Esophagus squamous epithelium (tissue), 5 donors: ENCODE measurements at places on chromosomes 6 and 20.
A peak's percentile ranks its signal among the peaks of the same experiment; 100 is the strongest.

DNA sequence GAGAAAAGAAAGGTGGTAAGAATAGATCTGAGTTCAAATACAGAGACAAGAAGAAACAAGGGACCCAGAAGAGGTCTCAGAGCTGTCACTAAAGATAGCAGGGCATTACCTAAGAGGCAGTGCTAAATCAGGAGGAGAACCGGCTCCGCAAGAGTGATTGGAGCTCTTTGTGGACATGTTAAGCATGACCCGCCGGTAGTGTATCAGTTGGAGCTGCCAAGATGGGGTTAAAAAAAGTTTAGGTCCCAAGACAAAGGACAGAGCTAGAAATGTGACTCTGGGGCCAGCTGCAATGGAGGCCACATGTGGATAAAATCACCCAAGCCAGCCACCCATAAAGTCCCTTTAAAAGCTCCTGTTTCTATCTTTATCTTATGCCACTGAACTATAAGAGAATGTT lies 93.4 kb downstream of the MBOAT1 start:
- H3K4me1 ChIP-seq = no peaks in the 10 kb centered on the region
- DNase-seq = no peak
- H3K36me3 ChIP-seq = no peaks in the 10 kb centered on the region

DNA sequence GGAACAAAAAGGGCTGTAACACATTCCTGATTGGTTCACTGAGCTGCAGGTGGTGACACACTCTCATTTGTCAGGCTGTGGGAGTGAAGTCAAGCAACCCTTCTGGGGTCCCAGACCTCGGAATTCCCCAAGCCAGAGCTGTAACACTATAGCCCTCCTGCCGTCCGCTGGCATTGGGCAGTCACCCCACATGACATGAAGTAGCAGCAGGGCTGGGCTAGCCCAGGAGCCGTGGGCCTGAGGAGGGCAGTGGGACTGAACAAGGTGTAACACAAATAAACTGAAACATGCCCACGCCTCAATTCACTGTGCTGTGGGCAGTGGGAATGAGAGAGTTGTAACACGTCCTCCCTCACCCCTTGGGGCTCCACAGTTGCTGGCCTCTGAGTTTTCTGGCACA lies 689.1 kb upstream of the EYS start:
- H3K4me1 ChIP-seq = no peaks in the 10 kb centered on the region
- no peaks in the 10 kb centered on the region for H3K27me3 ChIP-seq
- no peaks in the 10 kb centered on the region for H3K36me3 ChIP-seq
- DNase-seq = no peak

DNA sequence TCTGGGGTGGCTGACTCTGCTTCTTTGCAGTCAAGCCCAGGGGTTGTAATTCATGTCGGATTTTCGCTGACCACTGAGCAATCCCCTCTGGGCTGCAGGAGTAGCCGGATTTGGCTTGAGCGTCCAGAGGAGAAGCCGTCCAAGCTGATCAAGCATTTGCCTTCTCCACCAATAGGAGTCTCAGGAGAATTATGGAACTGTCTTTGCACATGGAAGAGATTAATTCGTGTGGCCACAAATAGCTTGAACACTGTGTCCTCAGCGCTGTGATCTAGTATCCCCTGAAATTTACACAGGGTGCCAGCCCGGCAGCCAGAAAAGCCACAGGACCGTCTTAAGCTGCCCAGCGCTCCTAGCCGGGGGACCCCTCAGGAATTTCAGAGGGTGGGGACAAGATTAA lies 37.1 kb downstream of the EYA2 start:
- DNase-seq = no peak
- H3K4me1 ChIP-seq = peaks cover 8% of the 10 kb centered on the region
- H3K36me3 ChIP-seq = no peaks in the 10 kb centered on the region
- peak overlapping the region; percentile 45 for H3K27ac ChIP-seq

DNA sequence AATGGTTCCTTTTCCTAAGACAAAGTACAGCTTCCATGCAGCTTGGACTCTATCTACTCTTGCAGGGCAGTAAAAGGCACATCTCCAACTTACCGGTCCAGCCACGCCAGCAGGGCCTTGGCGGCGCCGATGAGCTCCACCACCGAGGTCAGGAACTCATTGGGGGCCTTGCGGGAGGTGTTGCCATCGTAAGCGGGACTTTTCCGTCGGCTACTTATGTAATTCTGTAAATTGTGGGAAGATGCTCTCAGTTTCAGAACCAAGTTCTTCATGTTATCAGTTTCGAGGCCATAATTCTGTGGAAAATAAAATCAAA lies 68.5 kb downstream of the CNKSR3 start:
- H3K4me1 ChIP-seq = peaks cover 14% of the 10 kb centered on the region
- no peak overlapping the region for H3K27ac ChIP-seq
- H3K27me3 ChIP-seq = no peaks in the 10 kb centered on the region
- no peak overlapping the region for H3K4me3 ChIP-seq
- H3K36me3 ChIP-seq = no peaks in the 10 kb centered on the region
- DNase-seq = no peak

DNA sequence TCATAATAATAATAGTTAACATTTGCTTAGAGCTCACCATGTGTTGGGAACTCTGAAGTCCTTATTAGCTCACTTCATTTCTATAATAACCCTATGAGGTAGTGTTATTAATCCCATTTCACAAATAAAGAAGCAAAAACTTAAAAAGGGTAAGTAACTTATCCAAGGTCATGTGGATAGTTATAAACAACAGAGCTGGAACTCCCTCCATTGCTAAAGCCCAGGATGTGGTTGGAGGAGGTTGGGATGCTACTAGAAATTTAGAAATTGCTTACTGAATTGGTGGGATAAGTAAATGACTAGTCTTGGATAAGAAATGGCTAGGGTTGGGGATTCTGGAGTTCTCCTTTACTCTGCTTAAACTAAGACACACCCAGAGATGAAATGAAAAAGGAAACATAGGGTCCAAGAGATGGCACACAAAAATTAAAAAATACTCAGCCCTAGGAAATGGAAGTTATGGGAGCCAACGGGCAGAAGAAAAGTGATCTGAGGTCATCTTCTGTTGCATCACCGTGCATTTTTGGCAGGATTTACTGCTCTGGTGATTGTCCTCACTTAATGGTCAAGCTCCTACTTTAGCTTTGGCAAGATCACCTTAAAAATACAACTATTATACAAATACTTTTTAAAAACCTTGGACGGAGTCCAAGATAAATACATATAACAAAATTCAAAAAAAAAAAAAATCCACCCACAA lies 7.7 kb upstream of the CLIC5 start:
- no peak overlapping the region for H3K4me3 ChIP-seq
- H3K27ac ChIP-seq = no peak overlapping the region
- no peaks in the 10 kb centered on the region for H3K4me1 ChIP-seq
- no peaks in the 10 kb centered on the region for H3K27me3 ChIP-seq
- H3K36me3 ChIP-seq = no peaks in the 10 kb centered on the region
- DNase-seq = no peak

- DNase-seq = no peak
- H3K36me3 ChIP-seq = no peaks in the 10 kb centered on the region
- no peaks in the 10 kb centered on the region for H3K4me1 ChIP-seq
- H3K27me3 ChIP-seq = no peaks in the 10 kb centered on the region
These were observed 39.3 kb upstream of the KHDC1 start for GRCh38 chr6:73302339-73302738.

- H3K27ac ChIP-seq = no peak overlapping the region
- no peaks in the 10 kb centered on the region for H3K4me1 ChIP-seq
These were observed 191.3 kb downstream of the OR2B2 start for GRCh38 chr6:27720607-27721580.

DNA sequence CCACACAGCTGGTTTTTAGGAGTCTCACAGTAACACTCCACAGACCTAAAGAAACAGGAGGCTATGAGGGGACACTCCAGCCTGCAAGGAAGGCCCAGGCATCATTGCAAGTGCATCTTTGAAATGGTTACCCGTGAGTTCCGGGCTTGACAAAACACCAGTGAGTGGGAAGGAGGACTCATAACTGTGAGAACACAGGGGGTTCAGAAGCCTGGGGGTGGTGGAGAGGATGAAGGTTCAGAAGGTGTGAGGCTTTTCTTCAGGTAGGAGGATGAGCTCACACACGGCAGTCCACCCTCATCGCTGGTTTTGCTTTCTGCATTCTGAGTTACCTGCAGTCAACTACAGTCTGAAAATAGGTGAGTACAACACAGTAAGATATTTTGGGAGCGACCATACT lies 39.9 kb downstream of the MAP7 start:
- no peak for DNase-seq
- no peak overlapping the region for H3K27ac ChIP-seq
- no peaks in the 10 kb centered on the region for H3K36me3 ChIP-seq
- H3K27me3 ChIP-seq = no peaks in the 10 kb centered on the region
- no peak overlapping the region for H3K4me3 ChIP-seq
